Fibroblast of skin of left biceps (primary cell): ENCODE measurements at places on chromosomes 13 and 19.

GRCh38 chr13:92355213-92355612 is 871.4 kb upstream of the GPC6 start:
- DNase-seq: no peak

DNA sequence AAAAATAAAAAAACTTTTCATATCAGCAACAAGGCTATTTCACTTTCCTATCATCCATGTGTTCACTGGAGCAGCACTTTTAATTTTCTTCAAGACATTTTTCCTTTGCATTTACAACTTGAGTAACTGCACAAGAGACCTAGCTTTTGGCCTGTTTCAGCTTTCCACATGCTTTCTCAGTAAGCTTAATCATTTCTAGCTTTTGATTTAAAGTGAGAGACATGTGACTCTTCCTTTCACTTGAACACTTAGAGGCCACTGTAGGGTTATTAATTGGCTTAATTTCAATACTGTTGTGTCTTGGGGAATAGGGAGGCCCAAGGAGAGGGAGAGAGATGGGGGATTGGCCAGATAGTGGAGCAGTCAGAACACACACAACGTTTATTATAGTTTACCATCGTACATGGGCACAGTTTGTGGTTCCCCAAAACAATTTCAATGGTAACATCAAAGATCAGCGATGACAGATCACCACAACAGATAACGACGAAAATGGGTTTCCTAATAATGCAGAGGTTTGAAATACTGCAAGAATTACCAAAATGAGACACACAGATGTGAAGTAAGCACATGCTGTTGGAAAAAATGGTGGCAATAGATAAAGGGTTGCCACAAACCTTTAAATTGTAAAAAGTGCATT is 117.6 kb downstream of the GGACT start:
- no peak for DNase-seq

DNA sequence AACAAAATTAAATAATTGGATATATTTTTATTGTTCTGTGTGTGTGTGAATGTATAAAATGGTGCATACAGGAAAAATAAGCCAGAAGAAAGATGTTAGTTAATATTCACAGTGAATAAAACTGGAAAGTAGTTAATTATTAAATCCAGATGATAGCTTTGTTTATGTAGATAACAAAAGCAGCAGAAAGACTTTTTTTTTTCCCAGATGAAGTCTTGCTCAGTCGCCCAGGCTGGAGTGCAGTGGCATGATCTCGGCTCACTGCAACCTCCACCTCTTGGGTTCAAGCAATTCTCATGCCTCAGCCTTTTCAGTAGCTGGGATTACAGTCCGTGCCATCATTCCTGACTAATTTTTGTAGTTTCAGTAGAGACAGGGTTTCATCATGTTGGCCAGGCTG is 140.1 kb downstream of the ZNF486 start:
- no peak for DNase-seq

DNA sequence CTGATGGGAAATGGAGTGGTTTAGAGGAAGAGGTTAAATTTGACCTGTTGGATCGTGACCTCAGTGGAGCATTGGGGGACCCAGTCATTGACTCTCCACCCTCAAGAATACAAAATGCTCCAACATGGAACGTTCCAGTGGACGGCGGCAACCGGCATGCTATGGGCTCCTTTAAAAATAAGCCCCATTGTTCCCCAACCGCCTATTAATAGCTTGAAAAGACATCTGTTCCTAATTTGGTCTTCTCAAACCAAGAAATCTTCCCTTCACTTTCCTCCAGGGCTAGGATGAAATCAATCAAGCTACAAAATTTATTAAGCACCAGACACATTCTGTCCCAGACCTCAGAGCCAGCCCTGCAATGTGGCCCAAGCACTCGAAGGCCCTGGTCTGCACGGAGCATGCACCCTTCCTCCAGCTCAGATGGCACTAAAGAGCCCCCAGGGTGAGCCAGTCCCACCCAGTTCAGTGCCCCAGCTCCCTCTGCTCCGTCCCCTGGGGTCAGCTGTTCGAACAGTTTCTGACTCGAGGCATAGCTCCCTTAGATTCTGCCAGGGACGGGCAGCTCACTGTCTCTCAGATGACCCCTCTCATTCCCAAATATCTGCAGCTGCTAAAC is 22.5 kb upstream of the VSTM2B start:
- no peak for DNase-seq

GRCh38 chr19:48696353-48697010 is 711 bp downstream of the FUT2 start:
- no peak for DNase-seq

DNA sequence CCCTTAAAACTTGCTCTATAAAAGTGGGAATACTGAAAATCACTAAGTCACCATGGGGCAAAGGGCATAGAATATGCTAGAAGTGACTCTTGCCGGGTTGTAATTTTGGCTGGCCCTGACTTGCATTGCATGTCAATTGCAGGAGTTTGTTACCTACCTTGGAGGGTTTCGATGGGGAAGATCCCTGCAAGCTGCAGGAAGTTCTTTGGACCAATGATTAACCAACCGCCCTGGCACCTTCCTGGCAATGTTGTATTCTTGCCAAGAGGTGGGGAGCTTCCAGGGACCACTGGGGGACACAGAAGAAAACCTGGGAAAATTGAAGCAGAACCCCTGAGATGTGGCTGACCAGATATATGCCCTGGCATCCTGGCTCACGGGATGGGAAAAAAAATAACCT is 235.8 kb downstream of the B3GLCT start:
- no peak for DNase-seq

- DNase-seq: peak; percentile 86
These were observed 19.6 kb upstream of the EPHX3 start for GRCh38 chr19:15251749-15252397.
